A549 treated with dexamethasone at 1 μM for 4 hours (cell line): ENCODE measurements at places on chromosomes 2 and 18. TPM values are rescaled to one million over a fixed set of nuclear protein-coding genes. Genes with fewer than 3 reads are reported as not detected.

The DCDC2C gene
- total RNA-seq: 0.26 to 0.67 TPM (median 0.28 TPM) in 5 replicates

The KCNE4 gene
- total RNA-seq: 0.32 to 0.90 TPM (median 0.46 TPM) in 5 replicates

The LTBP1 gene
- total RNA-seq: 24.5 to 40.3 TPM (median 34.8 TPM) in 5 replicates

The COL4A4 gene
- 1.5 to 2.8 TPM (median 1.9 TPM) in 5 replicates for total RNA-seq

The GPR17 gene
- total RNA-seq: 0.06 to 0.08 TPM (median 0.07 TPM) in 3 of 5 replicates, not detected in the others

The CREG2 gene
- total RNA-seq: 6.9 to 11.8 TPM (median 10.9 TPM) in 5 replicates

The INPP5D gene
- 0.40 to 0.70 TPM (median 0.62 TPM) in 5 replicates for total RNA-seq

The SOX11 gene
- not detected in 5 replicates for total RNA-seq

The PTPRM gene
- total RNA-seq: 24.5 to 44.8 TPM (median 37.2 TPM) in 5 replicates

The GYPC gene
- not detected in 5 replicates for total RNA-seq

The TCF23 gene
- not detected in 5 replicates for total RNA-seq

The ANKRD30BL gene
- not detected in 5 replicates for total RNA-seq

The ITM2C gene
- 68.3 to 79.9 TPM (median 78.4 TPM) in 5 replicates for total RNA-seq

The MGAT4A gene
- total RNA-seq: 1.4 to 3.5 TPM (median 2.5 TPM) in 5 replicates

The APLF gene
- 0.58 to 0.80 TPM (median 0.72 TPM) in 5 replicates for total RNA-seq

The RAB6C gene
- not detected in 5 replicates for total RNA-seq

The FOXI3 gene
- total RNA-seq: 0.03 to 0.05 TPM (median 0.04 TPM) in 3 of 5 replicates, not detected in the others

The CNRIP1 gene
- total RNA-seq: 1.4 to 2.3 TPM (median 1.7 TPM) in 5 replicates

The EVA1A gene
- total RNA-seq: 7.0 to 10.9 TPM (median 8.7 TPM) in 5 replicates

The FLACC1 gene
- 0.20 to 0.64 TPM (median 0.22 TPM) in 4 of 5 replicates, not detected in the other for total RNA-seq

The PDCD1 gene
- total RNA-seq: 0.03 TPM in 1 of 5 replicates, not detected in the others

The SCYGR4 gene
- total RNA-seq: not detected in 5 replicates

The AQP12A gene
- not detected in 5 replicates for total RNA-seq

The EPAS1 gene
- 93.1 to 135 TPM (median 124 TPM) in 5 replicates for total RNA-seq

The RAB17 gene
- total RNA-seq: 0.19 to 0.54 TPM (median 0.32 TPM) in 5 replicates

The PIK3C3 gene
- total RNA-seq: 15.0 to 21.8 TPM (median 21.0 TPM) in 5 replicates

The PRSS56 gene
- 0.08 to 0.16 TPM (median 0.12 TPM) in 4 of 5 replicates, not detected in the other for total RNA-seq

The SLC14A1 gene
- total RNA-seq: not detected in 5 replicates

The FRZB gene
- 0.03 to 0.11 TPM (median 0.09 TPM) in 5 replicates for total RNA-seq

The SDC1 gene
- 144 to 235 TPM (median 219 TPM) in 5 replicates for total RNA-seq

The NTSR2 gene
- not detected in 5 replicates for total RNA-seq

The NEU4 gene
- 0.25 to 0.34 TPM (median 0.27 TPM) in 4 of 5 replicates, not detected in the other for total RNA-seq

The MDH1B gene
- total RNA-seq: 1.3 to 1.9 TPM (median 1.7 TPM) in 5 replicates
